Activated T-helper 1 cell treated with anti-CD3 and anti-CD28 coated beads, Interleukin-2, amount 50 U/mL, for 16 hours (primary cell): ENCODE measurements at places on chromosomes 13 and 19.
A peak's percentile ranks its signal among the peaks of the same experiment; 100 is the strongest.

GRCh38 chr13:46896341-46897137, at the start of gene HTR2A:
TSS of gene HTR2A (minus strand) at chr13:46897053. CDS start at chr13:46895906, 1,147 bp downstream.
- no peak for DNase-seq

- DNase-seq: no peak
Observed at GRCh38 chr19:30345686-30346085, 26.5 kb upstream of the ZNF536 start.

DNA sequence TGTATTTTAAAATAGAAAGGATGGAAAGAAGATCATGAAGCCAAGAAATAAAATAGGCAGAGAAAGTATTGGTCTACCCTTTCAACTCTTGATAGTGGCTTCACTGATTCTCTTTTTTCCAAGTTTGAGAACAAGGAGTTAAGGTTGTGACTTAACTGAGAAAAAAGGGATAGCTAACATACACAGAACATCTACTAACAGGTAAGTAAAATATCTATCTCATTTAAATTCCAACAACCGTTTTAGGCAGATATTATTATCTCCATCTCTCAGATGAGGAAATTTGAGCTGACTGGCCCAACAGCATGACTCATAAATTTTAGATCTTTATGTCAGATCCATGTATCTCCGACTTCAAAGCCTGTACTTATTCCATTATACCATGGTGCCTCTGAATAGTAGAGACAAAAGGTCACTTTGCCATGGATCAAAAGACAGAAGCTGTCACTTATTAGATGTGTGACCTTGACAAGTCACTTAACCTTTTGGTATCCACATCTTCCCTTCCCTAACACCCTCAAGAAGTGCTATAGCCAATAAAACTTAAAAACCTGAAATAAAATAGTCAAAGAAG, 152.1 kb downstream of the DACH1 start:
- no peak for DNase-seq

- DNase-seq: no peak
Observed at GRCh38 chr13:102830646-102831045, 15.2 kb upstream of the ERCC5 start.

DNA sequence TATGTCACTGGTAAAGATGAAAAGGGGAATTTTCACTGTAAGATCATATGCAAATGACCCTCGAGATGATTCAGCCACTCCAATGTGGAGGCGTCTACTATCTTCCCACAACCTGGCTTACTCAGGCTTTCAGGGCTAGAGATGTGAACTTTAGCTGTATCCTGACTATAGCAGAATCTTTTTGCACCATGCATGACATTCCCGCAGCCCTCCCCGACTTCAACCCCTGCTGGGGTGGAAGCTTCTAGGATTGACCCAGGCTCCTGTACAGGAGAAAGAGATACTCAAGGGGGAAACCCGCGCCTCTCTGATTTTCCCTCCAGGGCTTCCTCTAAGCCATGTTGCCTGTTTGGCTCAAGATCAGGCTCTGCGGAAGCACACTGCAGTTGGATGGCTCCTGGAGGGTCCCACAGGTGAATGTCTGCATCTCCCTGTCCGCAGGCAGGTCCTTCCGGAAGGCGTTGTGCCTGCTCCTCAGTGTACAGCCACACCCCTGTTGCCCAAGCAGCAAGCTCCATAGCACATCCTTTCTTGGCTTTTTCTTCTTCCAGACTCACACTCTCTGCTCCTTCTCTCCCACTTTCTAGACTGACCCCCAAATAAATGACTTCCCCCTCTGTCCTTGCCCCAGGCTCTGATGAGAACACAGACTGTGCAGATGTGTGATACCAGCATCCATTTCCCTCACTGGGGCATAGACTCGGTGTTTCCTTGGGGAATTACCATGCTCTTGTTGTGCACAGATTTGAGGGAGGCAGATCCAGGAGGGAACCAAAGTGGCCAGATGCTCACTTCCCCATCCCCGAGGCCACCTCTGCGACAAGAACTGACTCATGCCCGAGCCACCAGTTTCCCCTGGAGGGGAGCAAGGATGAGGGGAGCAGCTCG, 29.1 kb upstream of the POP4 start:
- DNase-seq: no peak

- DNase-seq: no peak
Observed at GRCh38 chr19:30559446-30559845, 187.3 kb downstream of the ZNF536 start.

DNA sequence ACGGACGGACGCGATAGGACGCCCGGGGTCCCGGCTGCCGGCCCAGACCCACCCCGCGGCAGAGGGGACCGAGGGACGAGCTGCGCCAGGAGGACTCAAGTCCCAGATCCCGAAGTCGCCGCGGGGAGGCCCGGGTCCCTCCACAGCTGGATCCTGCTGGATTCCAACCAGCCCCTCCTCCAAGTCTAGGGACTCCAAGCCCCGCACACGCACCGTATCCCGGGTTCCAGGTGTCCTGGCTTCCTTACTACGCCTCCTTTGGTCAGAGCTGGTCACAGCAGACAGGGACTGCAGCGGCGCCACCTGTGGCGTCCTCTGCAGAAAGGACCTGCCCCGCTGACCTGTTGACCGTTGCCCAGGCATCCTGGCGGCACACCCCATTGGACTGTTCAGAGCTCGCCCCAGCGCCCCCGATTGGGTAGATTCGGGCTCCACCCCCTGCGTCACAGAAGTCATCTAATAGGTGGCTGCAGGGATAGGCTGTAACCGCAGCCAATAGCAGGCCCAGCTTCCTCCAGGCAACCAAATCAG, 29.0 kb upstream of the ZNF709 start:
- no peak for DNase-seq

- no peak for DNase-seq
Observed at GRCh38 chr13:65593298-65593874, 1636.8 kb downstream of the PCDH9 start.

DNA sequence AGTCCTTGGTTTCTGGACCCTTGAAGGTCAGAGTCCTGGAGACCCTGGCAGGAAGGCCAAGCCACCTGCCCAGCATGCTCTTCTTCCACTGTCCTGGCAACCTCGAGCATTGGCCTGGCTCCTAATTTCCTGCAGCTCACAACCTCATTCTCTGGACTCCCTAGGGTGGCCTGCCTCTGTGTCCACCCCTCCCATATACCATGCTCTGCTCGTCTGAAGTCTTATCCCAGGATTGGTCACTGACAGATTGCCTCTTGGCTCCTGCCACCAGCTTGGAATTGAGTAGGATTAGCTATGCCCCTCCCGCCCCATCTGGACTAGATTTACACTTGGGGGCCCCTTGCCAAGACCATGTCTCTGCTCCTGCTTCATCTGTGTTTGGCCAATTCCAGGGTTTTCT, 17.1 kb upstream of the WASF3 start:
- DNase-seq: no peak

DNA sequence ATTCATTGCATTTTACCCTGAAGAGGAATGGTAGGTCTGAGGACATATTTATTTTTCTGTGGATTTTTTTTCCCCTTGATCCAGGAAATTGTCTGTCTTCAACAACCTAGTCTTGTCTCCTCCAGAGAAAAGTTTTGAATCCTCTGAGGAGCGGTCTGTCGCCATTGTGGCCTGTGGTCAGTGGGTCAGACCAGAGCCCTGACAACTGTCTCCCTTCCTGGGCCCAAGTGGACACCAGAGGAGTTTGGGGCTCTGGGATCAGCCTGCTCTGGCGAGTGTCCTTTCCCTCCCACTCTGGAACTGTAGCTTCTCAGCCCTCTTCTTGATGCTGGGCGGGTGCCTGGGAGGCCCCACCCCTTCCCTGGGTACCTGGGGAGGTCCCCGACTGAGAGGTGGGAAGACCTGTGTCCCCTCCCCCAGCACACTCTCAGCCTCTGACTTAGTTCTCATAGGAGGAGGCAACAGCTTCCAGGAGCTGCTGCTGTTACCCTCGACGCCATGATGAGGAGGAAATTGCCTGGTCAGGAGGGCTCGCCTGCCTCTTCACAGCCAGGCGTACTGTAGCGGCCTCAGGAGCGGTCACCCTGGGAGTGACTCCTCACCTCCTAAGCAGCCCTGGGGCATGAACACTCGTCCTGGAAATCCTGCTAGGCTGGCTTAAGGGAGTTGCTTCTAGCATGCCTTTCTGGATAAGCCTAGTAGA, 110.3 kb downstream of the GGACT start:
- DNase-seq: no peak

DNA sequence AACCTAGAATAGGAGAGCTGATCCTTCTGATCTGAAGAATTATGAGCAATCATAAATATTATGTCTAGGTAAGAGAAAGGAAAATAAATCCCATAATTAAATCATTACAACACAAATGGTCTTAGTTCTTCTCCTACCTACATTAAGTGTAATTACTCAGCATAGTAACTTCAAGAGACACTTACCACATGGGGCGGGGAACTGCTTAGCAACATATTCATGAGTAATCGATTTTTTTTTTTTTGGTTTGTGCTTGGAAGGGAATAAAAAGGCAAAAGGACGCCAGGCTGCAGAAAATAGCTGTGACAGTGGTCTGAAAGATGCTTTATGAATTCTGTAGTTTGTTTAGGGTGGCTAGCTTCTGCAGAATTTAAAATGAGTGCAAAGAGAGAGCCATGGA, 103.3 kb upstream of the HTR2A start:
- no peak for DNase-seq

GRCh38 chr13:91050970-91051369, 296.5 kb upstream of the MIR17HG start:
- no peak for DNase-seq

DNA sequence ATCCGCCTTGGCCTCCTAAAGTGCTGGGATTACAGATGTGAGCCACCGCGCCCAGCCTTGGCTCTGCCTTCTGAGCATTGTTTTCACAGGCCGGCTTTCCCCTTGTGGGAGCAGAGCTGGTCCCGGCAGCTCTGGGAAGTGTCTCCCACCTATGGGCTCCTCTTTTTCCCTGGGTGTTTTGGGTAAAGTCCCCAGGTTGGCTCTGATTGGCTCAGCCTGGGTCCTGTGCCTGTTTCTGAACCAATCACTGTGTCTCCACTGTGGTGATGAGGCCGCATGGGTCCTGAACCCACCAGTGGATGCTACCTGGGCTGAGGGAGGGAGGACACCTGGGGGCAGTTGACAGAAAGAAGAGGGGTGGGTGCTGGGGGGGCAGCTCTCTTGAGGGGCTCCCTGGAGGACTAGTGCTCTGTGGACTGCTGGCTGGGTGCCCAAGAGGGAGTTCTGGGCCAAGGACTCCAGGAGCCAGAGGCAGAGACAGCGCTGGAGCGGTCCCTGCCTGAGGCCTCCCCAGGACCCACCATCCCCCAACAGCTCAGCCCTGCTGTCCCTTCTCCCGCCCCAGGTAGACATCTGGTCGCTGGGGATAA, 19.6 kb upstream of the NCCRP1 start:
- no peak for DNase-seq

DNA sequence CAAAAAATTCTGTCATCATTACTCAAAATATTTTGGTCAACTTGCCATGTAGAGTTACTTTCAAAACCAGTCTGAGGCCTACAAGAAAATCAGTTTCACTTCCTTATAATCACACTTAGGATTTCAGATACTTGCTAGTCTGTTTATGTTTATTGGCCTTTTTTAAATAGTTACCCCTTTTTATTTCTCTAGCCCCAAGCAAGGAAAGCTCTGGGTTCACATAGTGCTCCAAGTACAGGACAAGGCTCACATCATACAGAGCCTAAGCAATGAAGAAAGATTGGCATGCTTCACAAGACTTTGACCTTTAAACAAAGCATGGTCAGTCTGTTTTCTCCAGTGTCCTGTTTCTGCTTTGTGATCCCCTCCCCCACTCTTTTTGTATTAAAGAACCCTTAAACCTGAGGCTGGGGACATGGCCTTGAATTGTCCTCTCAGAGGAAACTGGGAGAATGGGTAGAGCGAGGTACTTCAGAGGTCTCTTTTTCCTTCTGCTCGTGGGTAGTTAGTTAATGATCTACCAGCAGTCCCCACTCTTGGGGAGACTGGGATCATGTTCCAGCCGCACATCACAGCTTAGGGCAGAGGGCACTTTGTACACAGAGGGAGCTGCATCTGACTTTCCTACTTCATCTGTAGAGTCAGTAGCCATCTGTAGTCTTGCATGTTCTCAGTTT, 30.7 kb downstream of the CEACAM1 start:
- DNase-seq: no peak

DNA sequence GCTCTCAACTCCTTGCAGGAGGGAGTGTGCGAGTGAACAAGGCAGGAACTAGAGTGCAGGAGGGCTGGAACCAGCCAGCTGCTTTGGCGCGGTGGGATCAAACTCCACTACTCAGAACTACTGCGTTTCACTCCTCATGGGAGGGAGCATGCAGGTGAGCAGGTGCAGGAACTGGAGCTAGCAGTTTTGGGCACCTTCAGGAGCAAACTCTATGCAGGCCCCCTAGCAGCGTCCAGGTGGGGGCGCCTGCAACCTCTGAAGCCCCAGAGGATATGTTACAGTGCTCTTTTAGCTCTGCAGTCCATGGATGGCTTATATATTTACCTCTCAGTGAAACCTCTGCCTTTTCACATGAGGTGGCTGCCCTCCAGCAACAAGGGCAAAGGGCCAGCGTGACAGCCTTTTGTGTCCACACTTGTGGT, 1303.4 kb downstream of the PCDH9 start:
- DNase-seq: no peak

DNA sequence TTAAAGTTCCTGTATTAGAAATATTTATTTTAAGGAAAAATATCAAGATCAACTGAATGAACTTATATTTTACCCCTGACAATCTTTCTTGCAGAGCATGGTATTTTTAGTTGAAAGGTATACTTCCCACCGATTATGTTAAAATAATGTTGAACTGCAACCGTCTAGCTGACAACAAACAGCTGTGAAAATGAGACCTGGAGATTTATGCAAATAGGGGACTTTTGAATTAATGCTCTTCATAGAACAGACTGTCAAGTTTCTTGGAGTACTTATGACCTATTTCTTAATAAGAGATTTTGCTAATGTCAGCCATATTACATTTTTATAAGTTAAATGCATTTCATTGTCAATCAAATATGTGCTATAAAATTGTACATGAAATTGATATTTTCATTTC, 210.9 kb downstream of the NALCN start:
- DNase-seq: no peak

DNA sequence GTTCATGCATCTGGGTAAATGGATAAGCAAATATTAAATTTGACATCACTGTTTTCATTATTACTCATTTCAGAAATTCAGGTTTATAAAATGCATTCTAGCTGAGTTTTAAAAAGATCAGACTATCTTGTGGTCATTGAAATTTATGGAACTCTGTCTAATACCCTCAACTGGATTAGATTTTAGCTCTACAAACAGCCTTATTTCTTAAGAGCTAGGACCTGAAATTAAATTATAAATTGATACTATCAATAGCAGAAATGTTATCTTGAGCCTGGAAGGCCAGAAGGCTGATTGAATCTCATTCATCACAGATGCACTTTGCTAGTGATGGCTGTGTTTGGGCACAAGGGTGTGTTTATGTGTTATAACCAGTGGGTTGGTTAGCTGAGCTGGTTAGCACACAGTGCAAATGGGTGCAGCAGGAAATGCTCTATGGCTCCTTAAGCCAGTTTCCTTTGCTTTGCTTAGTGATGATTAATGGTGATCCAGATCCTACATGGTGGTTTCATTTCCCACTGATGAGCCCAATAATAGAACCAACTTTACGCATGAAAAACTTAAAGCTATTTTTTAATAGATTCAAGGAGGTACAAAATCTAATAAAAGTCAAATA, 310.8 kb upstream of the KLF12 start:
- no peak for DNase-seq

GRCh38 chr13:73465617-73465971, 406.8 kb downstream of the KLF5 start:
- DNase-seq: no peak

- DNase-seq: peak; percentile 76
Observed at GRCh38 chr19:41327576-41328156, 17.7 kb downstream of the CCDC97 start.
